ENCODE measurements at places on chromosomes 16 and 17. TPM values are rescaled to one million over a fixed set of nuclear protein-coding genes. Genes with fewer than 3 reads are reported as not detected.

Gene ABCC12
- not detected for polyA plus RNA-seq

Gene CEP295NL
- polyA plus RNA-seq: 0.14 TPM

- peak; percentile 39 for DNase-seq
These were observed 83.6 kb downstream of the RGS9 start for GRCh38 chr17:65220732-65221131.

DNA sequence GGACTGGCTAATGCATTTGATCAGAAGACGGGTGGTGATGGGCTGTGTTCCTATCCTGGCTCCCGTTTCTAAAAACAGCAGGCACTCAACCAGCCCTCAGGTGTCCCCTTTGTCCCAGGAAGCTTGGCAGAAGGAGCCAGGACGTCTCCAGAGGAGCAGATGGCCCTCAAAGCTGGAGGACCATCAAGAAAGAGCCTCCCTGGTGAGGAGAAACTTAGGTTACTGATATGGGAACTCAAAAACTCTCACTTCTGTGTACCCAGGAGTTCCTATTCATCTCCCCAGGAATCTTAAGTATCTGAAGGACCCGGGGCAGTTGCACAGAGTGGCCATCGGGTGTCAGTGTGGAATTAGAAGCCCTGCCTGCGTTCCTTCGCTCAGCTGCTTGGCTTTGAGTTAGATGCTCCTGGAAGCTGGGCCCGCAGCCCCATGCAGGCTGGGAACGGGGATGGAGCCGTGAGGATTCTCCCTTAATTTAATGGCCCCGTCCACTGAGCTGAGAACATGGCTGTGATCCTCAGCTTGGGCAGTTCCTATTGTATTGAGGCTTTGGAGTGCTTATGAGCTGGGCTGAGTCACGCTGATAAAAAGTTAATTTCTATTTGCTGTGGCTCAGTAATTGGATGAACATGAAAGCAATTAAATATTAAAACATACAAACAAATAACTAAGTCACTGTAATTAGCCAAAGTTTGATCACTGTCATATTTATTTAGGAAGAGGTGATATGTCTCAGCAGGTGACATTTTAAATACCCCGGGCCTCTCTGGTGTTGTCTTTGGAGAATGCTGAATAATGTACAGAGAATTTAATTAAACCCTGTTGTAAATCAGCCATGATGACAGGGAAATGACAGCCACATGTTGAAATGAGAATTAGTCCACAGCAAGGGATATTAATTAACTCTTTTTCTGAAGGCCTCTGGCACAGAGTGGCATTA, 402.1 kb downstream of the SEC14L1 start:
- peak; percentile 90 for DNase-seq

Gene TLCD2
- 2.4 TPM for polyA plus RNA-seq
